ENCODE measurements at places on chromosomes 6 and 20. TPM values are rescaled to one million over a fixed set of nuclear protein-coding genes. Genes with fewer than 3 reads are reported as not detected.
A peak's percentile ranks its signal among the peaks of the same experiment; 100 is the strongest.

DNA sequence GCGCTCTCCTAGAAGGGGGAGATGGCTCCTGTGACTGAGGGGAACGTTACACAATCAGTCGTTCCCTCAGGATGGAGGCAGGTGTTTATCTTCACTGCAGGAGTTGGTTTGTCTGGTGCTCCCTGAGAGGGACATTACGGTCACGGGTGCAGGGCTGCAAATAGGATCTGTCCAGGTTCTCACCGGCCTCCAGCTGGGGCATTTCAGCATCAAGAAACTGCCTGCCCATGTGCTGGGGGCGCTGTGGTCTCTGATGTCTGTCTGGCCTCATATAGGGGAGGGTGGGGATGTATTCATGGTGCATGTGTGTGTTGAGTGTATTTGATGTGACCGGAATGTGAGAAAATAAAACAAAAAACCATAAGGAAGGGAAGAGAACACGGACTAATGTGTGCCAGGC, 77.1 kb downstream of the TBC1D7 start:
- no peaks in the 10 kb centered on the region for H3K27me3 ChIP-seq
- H3K4me1 ChIP-seq, result peaks cover 2% of the 10 kb centered on the region
- H3K4me3 ChIP-seq, result no peak overlapping the region
- DNase-seq, result no peak
- no peak overlapping the region for H3K27ac ChIP-seq

DNA sequence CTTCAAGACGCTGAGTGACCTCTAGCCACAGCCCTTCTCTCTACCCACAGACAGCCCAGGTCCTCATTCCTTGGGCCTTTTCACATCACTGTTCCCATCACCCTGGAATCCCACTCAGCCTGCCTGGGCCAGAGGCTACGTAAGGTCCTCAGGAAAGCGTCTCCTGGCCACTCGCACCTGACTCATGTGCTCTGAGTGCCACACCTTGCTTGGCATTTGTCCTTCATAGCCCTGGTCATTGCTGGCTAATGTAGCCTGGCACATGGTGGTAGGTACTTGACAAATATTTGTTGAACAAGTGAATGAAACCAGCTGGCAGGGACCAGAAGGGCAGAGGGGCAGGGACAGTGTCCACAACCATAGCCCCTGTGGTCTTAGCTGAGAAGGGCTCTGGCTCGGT, 50.6 kb upstream of the FANCE start:
- H3K4me3 ChIP-seq, result no peak overlapping the region
- no peaks in the 10 kb centered on the region for H3K36me3 ChIP-seq
- H3K27ac ChIP-seq, result peak overlapping the region; percentile 72
- no peak for DNase-seq

Gene SLC22A7
- not detected for total RNA-seq

DNA sequence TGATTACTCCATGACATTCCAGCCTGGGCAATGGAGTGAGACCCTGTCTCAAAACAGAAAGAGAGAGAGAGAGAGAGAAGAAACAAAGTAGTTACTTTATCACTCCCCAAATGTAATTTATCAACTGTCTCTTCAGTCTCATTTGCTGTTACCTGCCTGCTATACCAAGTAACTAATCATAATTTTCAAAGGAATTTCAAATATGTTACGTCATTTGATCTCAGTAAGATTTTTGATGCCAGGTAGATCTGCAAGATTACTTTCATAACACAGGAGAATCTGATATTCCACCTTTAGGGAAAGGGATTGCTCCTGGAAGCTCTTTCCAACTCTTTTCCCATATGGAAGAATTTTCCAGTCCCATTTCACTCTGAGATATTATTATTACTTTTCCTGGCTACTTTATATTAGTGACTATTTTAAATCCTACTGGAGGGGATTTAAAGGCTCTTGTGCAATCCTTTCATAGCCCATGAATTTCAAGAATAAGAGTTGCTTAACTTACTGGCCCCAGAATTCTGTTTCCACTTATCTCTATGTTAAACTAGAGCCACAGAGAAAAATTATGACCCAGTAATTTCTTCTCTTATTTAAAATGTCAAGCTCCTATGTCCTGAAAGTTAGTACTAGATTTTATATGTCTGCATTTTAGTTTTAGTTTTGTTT, 390.2 kb upstream of the FLRT3 start:
- no peak overlapping the region for H3K4me3 ChIP-seq
- H3K4me1 ChIP-seq, result no peaks in the 10 kb centered on the region
- no peak overlapping the region for H3K27ac ChIP-seq
- H3K27me3 ChIP-seq, result no peaks in the 10 kb centered on the region

Gene HSPA1L
- total RNA-seq, result 1.7 TPM

- peaks cover 7% of the 10 kb centered on the region for H3K27me3 ChIP-seq
- no peaks in the 10 kb centered on the region for H3K36me3 ChIP-seq
- no peaks in the 10 kb centered on the region for H3K4me1 ChIP-seq
- H3K27ac ChIP-seq, result no peak overlapping the region
Observed at GRCh38 chr20:2330090-2330695, 34.4 kb downstream of the TGM3 start.

Gene SIRPD
- total RNA-seq, result not detected

DNA sequence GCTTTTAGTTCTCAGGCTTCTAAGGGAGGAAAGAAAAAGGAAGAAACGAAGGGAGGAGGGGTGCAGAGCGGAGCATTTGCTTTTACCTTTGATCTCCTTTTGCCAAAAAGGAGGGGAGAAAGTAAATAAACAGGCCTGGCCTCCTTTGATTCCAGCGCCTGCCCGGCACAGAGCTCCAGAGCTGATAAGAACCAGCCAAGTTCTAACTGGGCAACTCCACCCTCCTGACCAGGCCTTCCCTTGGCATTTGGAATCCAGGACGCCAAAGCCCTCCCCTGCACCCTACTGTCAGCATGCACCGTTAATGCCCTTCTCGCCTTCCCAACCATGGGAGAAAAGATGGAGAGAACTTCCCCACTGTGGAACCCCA, 120.8 kb upstream of the PTPN1 start:
- H3K27ac ChIP-seq, result no peak overlapping the region
- DNase-seq, result no peak
- no peaks in the 10 kb centered on the region for H3K36me3 ChIP-seq
- H3K4me1 ChIP-seq, result peaks cover 41% of the 10 kb centered on the region
- no peaks in the 10 kb centered on the region for H3K27me3 ChIP-seq

DNA sequence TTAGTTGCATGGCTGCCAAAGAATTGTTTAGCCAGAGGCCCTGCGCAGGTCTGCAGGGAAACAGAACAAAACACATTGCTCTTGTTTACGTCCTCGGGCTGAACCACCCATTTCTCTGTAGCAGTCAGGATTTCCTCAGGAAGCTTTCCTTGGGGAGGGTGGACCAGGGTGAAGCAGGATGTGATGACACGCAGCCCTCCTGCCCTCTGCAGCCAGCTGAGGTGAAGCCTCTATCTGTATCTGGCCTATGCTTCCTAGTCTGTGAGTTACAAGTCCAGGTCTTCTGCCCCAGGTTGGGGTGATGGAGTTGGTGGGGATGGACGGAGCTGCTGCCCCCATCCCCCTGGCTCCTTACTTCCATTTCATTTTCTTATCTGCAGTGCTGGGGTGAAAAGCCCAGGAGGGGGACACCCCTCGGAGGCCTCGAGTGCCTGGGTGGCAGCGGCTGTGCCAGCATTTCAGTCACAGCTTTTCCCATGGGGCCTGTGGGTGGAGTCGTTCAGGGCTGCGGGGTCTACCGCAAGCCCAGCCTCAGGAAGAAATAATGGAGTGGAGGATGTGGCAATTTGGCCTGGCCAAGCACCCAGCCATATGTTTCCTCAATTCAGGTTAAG, 24.9 kb downstream of the SASH1 start:
- H3K27me3 ChIP-seq, result peaks cover 29% of the 10 kb centered on the region
- no peaks in the 10 kb centered on the region for H3K4me1 ChIP-seq
- no peak overlapping the region for H3K27ac ChIP-seq

GRCh38 chr6:54291146-54291545, 17.1 kb upstream of the TINAG start:
- H3K27me3 ChIP-seq, result no peaks in the 10 kb centered on the region
- no peak for DNase-seq
- no peak overlapping the region for H3K27ac ChIP-seq
- H3K36me3 ChIP-seq, result no peaks in the 10 kb centered on the region

- no peak overlapping the region for H3K27ac ChIP-seq
- no peak for DNase-seq
- H3K4me3 ChIP-seq, result no peak overlapping the region
- H3K36me3 ChIP-seq, result no peaks in the 10 kb centered on the region
Observed at GRCh38 chr20:56833427-56833826, 204.3 kb downstream of the TFAP2C start.

DNA sequence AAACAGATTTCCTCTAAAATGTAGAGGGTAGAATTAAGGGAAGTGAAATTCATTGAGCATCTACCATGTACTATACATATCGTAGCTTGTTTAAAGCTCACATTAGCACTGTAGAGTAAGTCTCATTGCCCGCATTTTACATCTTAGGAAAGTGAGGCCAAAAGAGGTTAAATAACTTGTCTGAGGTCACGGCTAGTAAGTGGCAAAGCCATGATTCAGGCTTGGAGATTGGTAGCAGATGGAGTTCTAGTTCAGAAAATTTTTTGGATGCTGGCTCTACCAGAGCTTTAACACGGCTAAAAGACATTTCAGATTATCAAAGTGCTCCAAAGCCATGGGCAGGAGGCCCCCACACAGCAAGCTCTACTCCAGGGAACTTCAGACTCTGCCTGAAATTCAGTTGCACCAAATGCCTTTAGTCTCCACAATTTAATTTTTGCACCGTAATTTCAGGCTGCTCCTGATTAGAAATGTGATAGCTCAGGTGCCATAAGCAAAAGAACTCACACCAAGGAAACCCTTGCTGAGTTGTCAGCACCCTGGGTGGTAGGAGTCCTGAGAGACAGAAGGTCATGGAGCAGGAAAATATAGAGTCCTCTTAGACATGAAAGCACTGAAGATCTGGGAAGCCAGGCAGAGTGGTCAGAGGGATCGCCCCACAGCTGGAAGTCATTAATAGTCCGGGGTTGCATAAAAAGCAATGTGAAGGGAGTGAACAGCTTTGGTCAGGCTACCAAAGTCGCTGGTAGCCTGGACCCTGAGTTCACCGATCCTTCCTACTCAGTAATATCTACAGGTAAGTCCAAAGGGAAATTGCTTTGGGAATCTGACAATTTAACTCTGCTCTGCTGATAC, 55.2 kb upstream of the ASIP start:
- no peaks in the 10 kb centered on the region for H3K4me1 ChIP-seq
- H3K27ac ChIP-seq, result no peak overlapping the region
- peaks cover 13% of the 10 kb centered on the region for H3K27me3 ChIP-seq
- H3K4me3 ChIP-seq, result no peak overlapping the region
- H3K36me3 ChIP-seq, result no peaks in the 10 kb centered on the region
- DNase-seq, result no peak

DNA sequence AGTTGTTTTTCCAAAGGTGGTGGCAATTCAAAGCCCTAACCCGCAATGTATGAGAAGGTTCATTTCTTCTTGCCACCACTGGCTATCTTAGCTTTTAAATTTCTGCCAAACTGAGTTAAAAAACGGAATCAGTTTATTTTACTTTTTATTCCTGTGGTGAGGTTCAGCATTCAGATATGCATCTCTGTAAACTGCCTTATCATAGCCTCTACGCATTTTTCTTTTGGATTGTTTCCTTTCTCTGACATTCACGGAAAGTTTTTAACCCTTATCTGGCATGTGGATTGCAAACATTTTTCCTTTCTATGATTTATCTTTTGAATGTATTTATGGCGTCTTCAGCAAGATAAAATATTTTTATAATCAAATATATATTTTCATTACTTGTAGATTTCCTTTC, 37.7 kb downstream of the AK9 start:
- H3K4me3 ChIP-seq, result no peak overlapping the region
- H3K36me3 ChIP-seq, result peaks cover 8% of the 10 kb centered on the region
- H3K4me1 ChIP-seq, result no peaks in the 10 kb centered on the region
- H3K27me3 ChIP-seq, result no peaks in the 10 kb centered on the region
- H3K27ac ChIP-seq, result no peak overlapping the region

GRCh38 chr6:112877134-112878100, 530.3 kb downstream of the RFPL4B start:
- no peaks in the 10 kb centered on the region for H3K4me1 ChIP-seq
- no peak for DNase-seq
- no peaks in the 10 kb centered on the region for H3K36me3 ChIP-seq
- no peak overlapping the region for H3K27ac ChIP-seq
